ENCODE measurements at places on chromosomes 6 and 20.

DNA sequence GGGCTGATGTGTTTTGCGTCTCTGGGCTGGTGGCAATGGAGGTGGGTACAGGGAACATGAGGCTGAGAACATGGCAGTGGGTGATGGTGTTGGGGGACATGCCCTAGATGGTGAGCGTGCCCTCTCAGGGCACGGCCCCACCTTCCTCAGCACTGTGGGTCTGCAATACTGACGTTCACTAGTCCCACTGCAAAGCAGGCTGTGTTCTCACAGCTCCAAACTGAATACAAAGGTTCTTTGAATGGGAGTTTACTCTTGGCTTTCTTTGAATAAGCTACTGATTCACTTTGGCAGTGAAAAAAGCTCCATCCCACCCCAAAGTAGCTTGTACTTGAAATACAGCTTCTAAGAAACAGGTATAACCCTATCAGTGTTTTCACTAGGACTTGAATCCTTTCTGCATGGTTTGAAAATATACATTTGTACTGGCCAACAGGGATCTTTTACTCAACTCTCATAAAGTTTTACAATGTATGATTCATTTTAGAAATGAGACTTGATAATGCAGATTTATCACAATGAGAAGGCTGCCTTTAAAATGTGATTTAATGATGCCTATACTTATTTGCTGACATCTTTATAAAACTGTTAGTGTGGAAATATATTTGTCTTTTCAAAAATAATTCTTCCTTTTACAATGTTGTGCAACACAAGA, 400.7 kb downstream of the ZFAND3 start:
- DNase-seq, result no peak
- no peaks in the 10 kb centered on the region for H3K27me3 ChIP-seq
- H3K4me1 ChIP-seq, result no peaks in the 10 kb centered on the region
- H3K36me3 ChIP-seq, result no peaks in the 10 kb centered on the region

DNA sequence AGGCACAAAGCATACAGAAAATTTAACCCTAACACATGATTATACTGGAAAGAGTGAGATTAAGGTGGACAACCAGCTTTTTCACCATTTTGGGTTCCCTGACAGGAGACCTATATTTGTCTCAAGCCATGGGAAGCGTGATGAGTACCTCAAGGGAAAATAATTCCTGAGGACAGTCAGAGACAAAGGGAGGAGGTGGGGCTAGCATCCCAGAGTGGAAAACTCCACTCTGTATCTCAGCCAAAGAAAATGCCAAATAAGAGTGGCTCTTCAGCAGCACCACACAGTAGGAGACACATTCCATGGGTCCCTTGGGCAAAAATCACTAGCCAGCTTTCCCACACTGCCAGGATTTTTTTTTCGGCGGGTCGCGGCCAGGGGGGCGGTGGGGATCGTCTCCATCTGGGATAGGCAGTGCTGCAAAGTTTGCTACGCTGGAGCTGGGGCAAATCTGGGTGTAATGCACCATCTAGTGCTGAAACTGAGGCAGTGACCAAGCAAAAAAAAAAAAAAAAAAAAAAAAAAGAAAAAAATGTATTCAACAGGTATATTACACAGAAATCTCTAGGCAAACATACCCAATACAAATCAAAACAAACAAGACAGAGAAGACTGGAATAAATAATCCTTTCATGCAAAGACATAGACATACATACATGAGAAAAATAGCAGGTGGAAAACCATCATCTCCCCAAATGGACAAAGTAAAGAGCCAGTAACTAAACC, 77.3 kb upstream of the SLC35F1 start:
- no peaks in the 10 kb centered on the region for H3K27me3 ChIP-seq
- peak overlapping the region; percentile 41 for H3K4me3 ChIP-seq
- peak; percentile 62 for DNase-seq

GRCh38 chr6:28802417-28803336, 121.1 kb downstream of the TRIM27 start:
- no peaks in the 10 kb centered on the region for H3K4me1 ChIP-seq
- no peak overlapping the region for H3K4me3 ChIP-seq
- H3K27ac ChIP-seq, result no peak overlapping the region
- no peak for DNase-seq

- DNase-seq, result no peak
- H3K36me3 ChIP-seq, result no peaks in the 10 kb centered on the region
- no peak overlapping the region for H3K4me3 ChIP-seq
- H3K4me1 ChIP-seq, result no peaks in the 10 kb centered on the region
These were observed 272.0 kb downstream of the ZNF217 start for GRCh38 chr20:53321596-53321995.

- DNase-seq, result no peak
- H3K36me3 ChIP-seq, result no peaks in the 10 kb centered on the region
- H3K4me1 ChIP-seq, result no peaks in the 10 kb centered on the region
- H3K27ac ChIP-seq, result no peak overlapping the region
- H3K4me3 ChIP-seq, result no peak overlapping the region
These were observed 33.4 kb downstream of the CENPW start for GRCh38 chr6:126373344-126373743.

DNA sequence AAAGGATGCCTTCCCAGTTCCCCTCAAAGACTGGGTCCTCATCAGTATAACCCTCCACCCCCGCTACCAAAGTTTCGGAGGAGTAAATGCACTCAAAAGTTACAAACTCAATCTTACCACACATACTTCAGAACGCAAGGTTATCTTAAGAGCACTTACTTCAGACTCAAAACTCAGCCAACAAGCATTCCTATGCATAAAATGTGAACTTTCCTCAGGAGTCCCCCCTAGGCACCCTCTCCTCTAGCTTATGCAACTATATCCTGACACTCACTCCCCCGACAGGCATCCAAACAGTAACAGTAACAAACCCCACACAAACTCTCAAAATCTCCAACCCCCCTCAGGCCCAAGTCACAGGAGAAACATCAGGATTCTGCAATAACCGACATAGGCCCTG, 11.1 kb upstream of the ADTRP start:
- peak; percentile 33 for DNase-seq
- no peaks in the 10 kb centered on the region for H3K4me1 ChIP-seq
- H3K27me3 ChIP-seq, result no peaks in the 10 kb centered on the region
- no peak overlapping the region for H3K4me3 ChIP-seq
- H3K36me3 ChIP-seq, result no peaks in the 10 kb centered on the region
- no peak overlapping the region for H3K27ac ChIP-seq

DNA sequence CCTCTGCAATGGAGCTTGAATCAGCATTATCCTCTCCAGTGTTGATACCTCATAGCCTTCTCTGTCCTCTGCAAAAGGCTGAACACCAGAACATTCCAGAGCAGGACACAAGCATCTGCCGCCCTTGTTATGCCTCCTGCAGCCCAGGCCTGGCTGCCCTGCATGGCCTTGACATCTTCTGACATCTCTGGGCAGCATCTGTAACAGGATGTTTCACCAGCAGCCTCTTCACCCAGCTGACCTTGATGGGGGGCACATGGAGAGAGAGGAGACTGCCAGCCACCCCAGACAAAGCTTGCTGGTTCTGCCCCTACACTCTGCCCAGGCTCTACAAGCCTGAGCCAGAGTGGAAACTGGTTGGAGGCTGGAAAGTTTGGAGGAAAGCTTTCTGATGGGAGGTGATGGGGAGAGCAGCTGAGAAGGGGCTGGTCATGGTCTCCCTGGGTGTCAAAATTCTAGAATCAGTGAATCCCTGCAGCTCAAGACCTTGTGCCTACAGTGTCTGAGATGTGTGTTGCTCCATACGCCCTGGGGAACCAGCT, 145.1 kb downstream of the MRPL14 start:
- no peak overlapping the region for H3K4me3 ChIP-seq
- H3K27me3 ChIP-seq, result no peaks in the 10 kb centered on the region
- H3K36me3 ChIP-seq, result no peaks in the 10 kb centered on the region
- no peak overlapping the region for H3K27ac ChIP-seq
- DNase-seq, result no peak
- H3K4me1 ChIP-seq, result peaks cover 15% of the 10 kb centered on the region

- no peak for DNase-seq
- peak overlapping the region; percentile 67 for H3K27ac ChIP-seq
- H3K27me3 ChIP-seq, result no peaks in the 10 kb centered on the region
- H3K4me3 ChIP-seq, result no peak overlapping the region
- H3K36me3 ChIP-seq, result no peaks in the 10 kb centered on the region
These were observed 61.4 kb downstream of the EZR start for GRCh38 chr6:158757753-158758090.

GRCh38 chr6:85537055-85537494, 56.6 kb downstream of the SNX14 start:
- DNase-seq, result no peak
- H3K4me3 ChIP-seq, result no peak overlapping the region
- no peak overlapping the region for H3K27ac ChIP-seq
- no peaks in the 10 kb centered on the region for H3K4me1 ChIP-seq
- peaks cover 29% of the 10 kb centered on the region for H3K36me3 ChIP-seq
- no peaks in the 10 kb centered on the region for H3K27me3 ChIP-seq

- H3K27ac ChIP-seq, result peak overlapping the region; percentile 84
- DNase-seq, result peak; percentile 14
- H3K4me3 ChIP-seq, result no peak overlapping the region
- H3K4me1 ChIP-seq, result peaks cover 34% of the 10 kb centered on the region
- H3K27me3 ChIP-seq, result no peaks in the 10 kb centered on the region
These were observed 1.1 kb upstream of the PAQR8 start for GRCh38 chr6:52360601-52361413.

DNA sequence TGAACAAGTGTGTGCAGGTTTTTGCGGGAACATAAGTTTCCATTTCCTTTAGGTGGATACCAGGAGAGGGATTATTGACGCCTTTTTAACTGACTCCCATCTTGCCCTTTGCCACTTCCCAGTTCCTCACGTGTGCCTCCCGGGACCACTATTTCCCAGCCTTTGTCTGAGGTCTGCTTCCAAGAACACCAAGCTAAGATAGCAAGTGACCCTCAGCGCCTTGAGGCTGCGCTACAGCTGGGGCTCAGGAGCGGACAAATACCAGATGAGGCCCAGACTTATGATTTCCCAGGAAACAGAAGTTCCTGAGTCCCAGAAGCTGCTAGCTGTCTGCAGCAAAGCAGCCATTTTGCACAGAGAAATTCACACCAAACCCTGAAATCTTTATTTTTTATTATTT, 216.7 kb downstream of the SYNDIG1 start:
- H3K27ac ChIP-seq, result no peak overlapping the region
- H3K4me1 ChIP-seq, result no peaks in the 10 kb centered on the region
- no peaks in the 10 kb centered on the region for H3K27me3 ChIP-seq
- no peak for DNase-seq
- H3K4me3 ChIP-seq, result no peak overlapping the region

- peak overlapping the region; percentile 69 for H3K4me3 ChIP-seq
- no peaks in the 10 kb centered on the region for H3K36me3 ChIP-seq
- DNase-seq, result peak; percentile 72
- H3K27ac ChIP-seq, result peak overlapping the region; percentile 95
These were observed 1.0 kb upstream of the NXT1 start for GRCh38 chr20:23349338-23350195.

DNA sequence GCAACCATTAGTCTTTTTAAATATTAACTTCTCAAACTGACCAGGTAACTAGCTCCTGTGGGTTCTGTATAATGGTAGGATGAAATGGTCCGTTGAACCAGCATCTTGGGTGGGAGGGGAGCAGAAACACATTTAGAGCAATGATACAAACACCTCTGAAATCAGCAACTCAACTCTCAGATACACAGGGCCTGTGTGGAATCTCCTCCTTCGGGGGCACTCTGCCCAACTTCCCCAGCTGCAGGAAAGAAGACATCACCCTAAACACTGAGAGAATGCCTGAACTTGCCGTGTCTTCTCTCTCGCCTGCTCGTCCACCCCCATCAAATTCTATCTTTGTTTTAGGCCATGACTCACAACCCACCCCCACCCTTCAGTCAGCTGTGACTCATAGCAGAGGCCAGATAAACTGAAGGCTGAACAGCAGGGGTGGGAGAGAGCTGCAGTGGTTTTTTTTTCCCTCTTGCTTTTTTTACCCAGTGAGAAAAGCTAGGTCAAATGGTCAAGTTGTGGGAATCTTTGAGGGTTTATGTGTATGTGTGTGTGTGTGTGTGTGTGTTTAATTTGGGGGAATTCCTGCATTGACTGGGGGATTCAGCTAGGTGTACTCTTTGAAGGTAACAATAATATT, 593.4 kb upstream of the JAG1 start:
- H3K4me3 ChIP-seq, result no peak overlapping the region
- H3K4me1 ChIP-seq, result peaks cover 31% of the 10 kb centered on the region
- DNase-seq, result peak; percentile 54
- no peaks in the 10 kb centered on the region for H3K36me3 ChIP-seq

DNA sequence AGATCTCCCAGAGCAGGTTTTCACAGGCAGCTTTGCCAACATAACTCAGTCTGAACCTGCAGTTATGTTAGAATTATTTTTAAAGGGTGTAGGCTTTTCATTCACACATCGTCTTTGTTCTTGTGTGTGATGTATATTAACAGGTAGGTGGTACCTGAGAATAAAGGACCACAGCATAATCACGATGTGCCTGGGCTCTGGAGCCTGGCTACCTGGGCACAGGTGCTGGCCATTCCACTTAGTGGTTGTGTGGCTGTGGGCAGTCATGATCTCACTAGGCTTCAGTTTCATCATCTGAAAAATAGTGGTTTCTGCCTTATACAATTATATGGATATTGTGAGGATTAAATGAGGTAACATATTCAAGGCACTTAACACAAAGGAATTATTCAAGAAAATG, 6.4 kb downstream of the CD109 start:
- H3K4me1 ChIP-seq, result peaks cover 7% of the 10 kb centered on the region
- H3K36me3 ChIP-seq, result no peaks in the 10 kb centered on the region
- H3K4me3 ChIP-seq, result no peak overlapping the region
- no peak for DNase-seq
- no peaks in the 10 kb centered on the region for H3K27me3 ChIP-seq
